ENCODE measurements at places on chromosomes 3 and 15.

GRCh38 chr3:152817400-152817799 is 17.5 kb upstream of the P2RY1 start:
- DNase-seq = no peak

DNA sequence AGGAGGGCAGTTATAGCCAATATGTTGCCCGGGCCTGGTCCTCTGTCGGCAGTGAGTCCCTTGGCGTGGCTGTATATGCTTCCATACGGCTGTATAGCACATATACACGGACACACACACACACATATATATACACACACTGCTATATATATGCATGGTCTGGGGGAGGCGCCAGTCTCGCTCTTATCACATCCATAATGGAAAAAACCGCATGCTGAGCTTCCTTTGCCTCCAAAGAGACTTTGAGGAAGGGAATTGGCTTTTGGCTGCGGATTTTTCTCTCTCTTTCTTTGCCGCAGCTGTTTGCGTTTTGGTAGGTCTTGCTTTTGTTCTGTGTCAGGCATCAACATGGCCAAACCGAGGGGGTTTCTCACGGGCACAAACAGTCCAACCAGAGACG is 11.3 kb upstream of the TMEM115 start:
- no peak for DNase-seq

- no peak for DNase-seq
Measured at GRCh38 chr15:82642656-82643055, 4.5 kb downstream of the CPEB1 start.

DNA sequence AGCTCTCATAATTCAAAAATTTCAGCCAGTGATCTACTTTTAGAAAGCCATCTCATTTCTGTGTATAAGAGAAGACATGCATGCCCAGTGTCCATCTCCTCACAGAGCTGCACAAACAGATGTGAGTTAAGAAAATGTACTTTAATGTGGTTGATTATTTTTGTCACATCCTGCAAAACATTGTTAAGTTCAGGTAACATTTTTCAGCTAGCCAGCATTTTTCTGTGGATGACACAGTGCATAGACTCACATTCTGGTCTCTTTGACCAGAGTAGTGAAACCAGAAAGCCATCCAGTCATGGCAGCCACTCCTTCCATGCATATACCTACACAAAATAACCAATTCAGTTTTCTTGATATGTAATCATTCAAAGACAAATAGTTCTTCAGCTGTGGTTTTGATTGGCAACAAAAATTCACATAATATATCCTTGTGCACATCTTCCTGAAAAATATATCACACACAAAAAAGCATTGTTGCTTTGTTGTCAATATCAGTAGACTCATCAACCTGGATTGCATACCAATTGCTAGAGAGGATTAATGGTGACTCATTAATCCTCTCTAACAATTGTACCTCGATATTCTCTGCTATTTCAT is 2.1 kb upstream of the PLSCR1 start:
- DNase-seq = no peak

DNA sequence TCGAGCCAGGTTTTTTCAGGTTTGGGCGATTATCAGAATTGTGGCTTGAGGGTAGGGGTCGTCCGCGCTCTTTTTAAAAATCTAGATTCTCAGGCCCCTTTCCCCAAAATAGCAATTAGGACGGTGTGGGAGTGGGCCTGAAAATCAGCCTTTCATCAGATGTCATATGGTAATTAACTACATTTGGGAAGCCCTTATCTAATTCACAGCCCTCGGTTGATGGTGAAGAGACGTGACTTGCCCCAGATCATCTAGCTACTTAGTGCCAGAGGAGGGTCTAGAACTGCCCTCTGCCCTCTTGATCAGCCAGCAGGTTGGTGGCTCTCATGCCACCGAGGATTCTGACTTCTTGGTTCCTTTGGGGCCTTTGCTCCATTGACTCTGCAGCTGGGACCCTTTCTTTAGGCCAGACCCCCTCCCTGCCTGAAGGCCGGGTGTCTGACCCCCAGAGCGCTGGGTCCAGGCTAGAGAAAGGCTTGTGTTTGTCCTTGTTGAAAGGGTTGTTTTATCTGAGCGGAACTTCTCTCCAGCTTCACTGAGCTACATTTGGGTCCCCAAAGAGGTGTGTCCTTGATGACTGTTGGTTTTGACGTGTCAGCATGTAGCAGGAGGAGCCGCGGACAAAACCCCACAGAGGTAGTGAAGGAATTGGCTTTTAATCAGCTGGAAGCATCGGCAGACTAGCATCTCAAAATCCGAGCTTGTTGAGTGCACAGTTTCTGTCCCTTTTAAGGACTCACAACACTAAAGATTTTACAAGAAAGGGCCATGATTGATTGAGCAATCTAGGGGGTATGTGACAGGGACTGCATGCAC is 857 bp downstream of the AEN start:
- DNase-seq = no peak

GRCh38 chr3:99747915-99748314 is 69.7 kb upstream of the CMSS1 start:
- no peak for DNase-seq

- DNase-seq = no peak
Measured at GRCh38 chr15:78007964-78008886, 69.3 kb downstream of the TBC1D2B start.

GRCh38 chr3:18864933-18865731 is 283.2 kb upstream of the KCNH8 start:
- no peak for DNase-seq

DNA sequence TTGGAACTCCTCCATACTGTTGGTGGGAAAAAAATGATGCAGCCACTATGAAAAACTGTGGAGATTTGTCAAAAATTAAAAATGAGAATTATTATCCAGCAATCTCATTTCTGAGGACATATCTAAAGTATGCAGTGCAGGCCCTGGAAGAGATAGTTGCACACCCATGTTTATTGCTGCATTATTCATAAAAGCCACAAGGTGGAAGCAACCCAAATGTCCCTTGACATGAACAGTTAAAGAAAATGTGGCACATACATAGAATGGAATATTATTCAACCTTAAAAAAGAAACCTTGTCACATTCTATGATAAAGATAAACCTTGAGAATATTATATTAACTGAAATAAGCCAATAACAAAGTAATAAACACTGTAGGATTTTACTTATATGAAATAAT is 80.9 kb upstream of the ARHGEF26 start:
- no peak for DNase-seq

DNA sequence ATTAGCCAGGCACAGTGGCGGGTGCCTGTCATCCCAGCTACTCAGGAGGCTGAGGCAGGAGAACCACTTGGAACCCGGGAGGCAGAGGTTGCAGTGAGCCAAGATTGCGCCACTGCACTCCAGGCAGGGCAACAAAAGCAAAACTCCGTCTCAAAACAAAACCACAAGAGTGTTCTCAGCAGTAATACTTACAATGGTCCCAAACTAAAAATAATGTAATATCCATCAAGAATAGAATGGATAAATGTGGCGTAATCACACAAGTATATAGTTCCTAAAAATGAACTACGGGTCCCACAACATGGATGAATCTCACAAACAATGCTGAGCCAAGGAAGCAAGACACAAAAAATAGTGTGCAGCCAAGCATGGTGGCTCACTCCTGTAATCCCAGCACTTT is 39.2 kb downstream of the STAG1 start:
- DNase-seq = no peak

- no peak for DNase-seq
Measured at GRCh38 chr15:80801891-80802680, 22.9 kb downstream of the CEMIP start.

DNA sequence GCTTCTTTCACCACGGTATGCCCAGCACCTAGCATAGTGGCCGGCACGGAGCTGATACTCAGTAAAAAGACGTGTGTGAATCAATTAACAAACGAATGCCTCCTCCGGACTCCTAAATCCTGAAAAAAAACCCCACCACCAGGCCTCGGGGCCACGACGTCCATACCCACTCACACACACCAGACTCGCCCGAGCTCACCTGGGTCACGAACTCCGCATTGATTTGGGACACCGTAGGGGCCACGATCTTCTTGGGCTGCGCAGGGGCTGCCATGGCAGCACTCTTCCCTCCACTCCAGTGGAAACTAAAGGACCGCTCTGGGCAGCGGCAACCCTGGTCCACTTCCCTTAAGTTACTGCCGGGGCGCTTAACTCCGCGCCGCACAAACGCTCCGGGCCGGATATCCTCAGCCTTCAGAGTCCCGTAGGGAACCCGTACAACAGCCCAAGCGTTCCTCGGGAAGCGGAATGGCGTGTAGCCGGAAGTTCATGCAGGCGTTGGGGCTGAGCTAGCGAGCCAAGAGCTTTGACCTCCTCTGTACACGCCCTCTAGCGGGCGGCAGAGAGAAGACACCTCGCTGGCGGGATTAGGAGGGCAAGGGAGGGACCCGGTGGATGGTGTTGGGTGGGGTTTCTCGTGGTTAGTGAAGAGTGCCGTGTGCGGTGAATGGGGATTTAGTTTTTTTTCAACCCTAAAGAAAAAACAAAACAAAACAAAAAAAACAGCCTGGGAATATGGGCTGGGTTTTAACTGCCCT is at the start of gene AQR:
AQR (minus strand) TSS at position 403 of the 758 bp plus-strand sequence; CDS start at position 274, 129 bp downstream.
- DNase-seq = peak; percentile 83

DNA sequence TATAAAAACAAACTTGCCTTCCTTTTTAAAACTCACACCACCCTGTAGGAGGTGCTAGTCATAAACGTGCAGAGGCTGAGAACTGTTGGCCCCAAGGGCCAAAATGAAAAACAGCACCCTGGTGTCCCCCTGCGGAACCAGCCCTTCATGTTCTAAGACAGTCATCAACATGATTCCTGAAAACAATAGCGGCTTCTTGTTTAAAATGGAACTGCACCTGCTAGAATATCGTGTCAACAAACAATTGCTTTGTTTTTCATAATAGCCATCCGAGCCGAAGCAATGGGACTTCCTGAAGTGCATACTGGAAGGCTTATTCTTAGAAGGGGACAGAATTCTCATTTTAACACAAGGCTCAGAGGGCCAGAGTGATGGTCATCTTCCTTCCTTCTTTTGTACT is 43.7 kb downstream of the MECOM start:
- no peak for DNase-seq

DNA sequence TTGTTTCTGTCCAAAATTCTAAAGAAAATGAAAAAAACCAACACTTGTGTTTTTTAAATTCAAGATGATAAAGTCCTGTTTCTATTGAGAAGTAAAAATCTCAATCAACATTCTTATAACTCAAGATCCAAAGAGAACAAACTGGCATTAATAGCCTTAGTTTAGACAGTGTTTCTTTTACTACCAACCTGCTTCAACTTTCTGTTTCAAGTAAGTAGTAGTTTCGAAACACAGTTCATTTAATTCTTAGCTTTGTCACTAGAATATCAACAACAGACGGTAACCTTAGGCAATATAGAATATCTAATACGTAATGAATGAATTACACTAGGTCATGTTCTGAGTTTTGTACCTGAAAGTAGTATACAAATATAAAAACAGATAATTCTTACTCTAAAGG is 23.7 kb downstream of the CIP2A start:
- DNase-seq = no peak

DNA sequence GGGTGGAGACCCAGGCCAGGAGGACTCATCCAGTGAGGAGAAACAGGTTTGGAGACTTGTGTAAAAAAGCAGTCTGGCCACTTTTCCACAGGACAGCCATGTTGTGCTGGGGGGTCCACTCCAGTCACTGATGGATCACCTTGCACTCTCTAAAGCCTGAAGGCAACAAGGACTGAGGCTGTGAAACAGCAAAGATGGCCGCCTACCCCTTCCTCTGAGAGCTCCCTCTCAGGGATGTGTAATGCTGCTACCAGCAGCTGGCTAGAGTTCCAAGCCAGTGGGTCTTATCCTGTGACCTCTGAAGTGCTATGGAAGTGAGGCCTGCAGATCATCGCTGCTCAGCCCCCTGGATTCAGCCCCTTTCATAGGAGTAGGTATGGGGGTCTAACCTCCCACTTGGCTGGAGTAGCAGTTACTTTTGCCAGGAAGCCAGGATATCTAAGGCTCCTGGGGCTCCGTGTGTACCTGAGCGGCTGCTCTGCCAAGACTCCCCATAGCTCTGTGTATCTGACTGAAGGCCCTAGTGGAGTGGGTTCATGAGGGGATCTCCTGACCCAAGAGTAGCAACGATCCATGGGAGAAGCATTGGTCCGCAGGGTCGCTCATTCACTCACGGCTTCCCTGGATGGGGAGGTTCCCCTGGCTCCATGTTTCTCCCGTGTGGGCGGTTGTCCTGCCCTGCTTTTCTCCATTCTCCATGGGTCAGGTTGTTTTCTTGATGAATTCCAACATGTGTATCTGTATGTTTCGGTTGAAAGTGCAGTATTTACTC is 69.9 kb upstream of the TNFSF10 start:
- no peak for DNase-seq

- no peak for DNase-seq
Measured at GRCh38 chr15:82313446-82313845, 35.8 kb downstream of the GOLGA6L10 start.

DNA sequence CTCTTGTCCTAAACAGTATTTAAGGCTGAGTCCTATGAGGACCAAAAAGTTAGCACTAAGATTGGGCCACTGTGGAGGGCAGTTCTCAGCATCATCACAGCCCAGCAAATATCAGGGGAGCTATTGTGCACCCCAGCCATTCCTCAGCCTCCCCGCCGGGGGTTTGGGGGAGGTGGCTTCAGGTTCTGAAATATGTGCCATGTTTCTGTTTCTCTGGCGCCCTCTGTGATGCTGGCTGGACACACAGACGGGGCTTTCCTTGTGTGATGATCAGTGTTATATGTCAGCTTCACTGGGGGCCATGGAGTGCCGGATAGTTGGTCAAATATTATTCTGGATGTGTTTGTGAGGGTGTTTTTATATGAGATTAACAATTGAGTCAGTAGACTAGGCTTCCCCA is 106.8 kb downstream of the GABRG3 start:
- no peak for DNase-seq

DNA sequence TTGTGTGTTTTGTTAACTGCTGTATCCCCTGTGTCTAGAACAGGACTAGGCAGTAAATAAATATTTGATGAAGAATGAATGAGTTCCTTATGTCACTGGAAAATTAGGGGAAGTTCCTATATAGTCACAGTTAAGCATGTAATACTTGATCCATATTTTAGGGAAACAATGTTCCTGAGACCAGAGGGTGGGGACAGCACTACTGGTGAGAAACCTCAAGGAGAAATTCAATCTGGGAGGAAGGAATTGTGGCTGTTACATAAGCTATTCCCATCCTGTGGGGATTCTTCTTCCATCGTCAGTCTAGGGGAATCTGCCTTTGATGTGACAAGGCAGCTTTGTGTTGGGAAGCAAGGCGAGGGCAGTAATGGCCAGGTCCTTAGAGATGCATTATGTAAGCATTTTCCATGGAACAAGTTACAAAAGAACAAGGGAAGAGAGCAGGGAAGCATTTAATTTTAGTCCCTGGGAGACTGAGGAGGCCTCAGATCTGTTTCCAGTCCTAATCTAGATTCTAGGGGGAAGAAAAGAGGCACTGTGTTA is 219.3 kb upstream of the TTC14 start:
- no peak for DNase-seq

- no peak for DNase-seq
Measured at GRCh38 chr3:159879146-159879545, 109.5 kb upstream of the IL12A start.
